ENCODE measurements at places on chromosomes 12 and 14. TPM values are rescaled to one million over a fixed set of nuclear protein-coding genes. Genes with fewer than 3 reads are reported as not detected.

SART3 gene
- total RNA-seq: 96.4 TPM

CCDC184 gene
- total RNA-seq: 0.75 TPM

DTX1 gene
- 0.29 TPM for total RNA-seq

HOXC11 gene
- total RNA-seq: not detected

SDR9C7 gene
- total RNA-seq: not detected

FAM216A gene
- total RNA-seq: 40.8 TPM

TOX4 gene
- 86.6 TPM for total RNA-seq

IQSEC3 gene
- 0.24 TPM for total RNA-seq

SCYL2 gene
- 38.9 TPM for total RNA-seq

KRT6C gene
- not detected for total RNA-seq

GALC gene
- total RNA-seq: 8.7 TPM

PTHLH gene
- not detected for total RNA-seq

HOXC12 gene
- not detected for total RNA-seq

ACTN1 gene
- 27.9 TPM for total RNA-seq

WASHC3 gene
- 26.3 TPM for total RNA-seq

AMHR2 gene
- not detected for total RNA-seq

ADGRD1 gene
- 0.59 TPM for total RNA-seq

RASAL1 gene
- total RNA-seq: 0.34 TPM

STYK1 gene
- not detected for total RNA-seq

SERPINA10 gene
- not detected for total RNA-seq

EIF2S3B gene
- 0.20 TPM for total RNA-seq

GLIPR1L1 gene
- not detected for total RNA-seq

TROAP gene
- total RNA-seq: 46.0 TPM

AHNAK2 gene
- total RNA-seq: 0.02 TPM

PLEKHH1 gene
- total RNA-seq: 2.4 TPM

NTF3 gene
- total RNA-seq: not detected

GPRC5A gene
- not detected for total RNA-seq

ITGB7 gene
- 266 TPM for total RNA-seq

EPYC gene
- total RNA-seq: not detected

KRT83 gene
- total RNA-seq: not detected

IKBIP gene
- 36.5 TPM for total RNA-seq

Data from activated T-helper 1 cell treated with anti-CD3 and anti-CD28 coated beads, Interleukin-12 subunit alpha, Interleukin-12 subunit beta, Interleukin-2, Interleukin-4 antibody, amounts not matched to agents 30 ng/mL and 10 ng/mL and 1 ng/mL, durations not matched to agents 14 hours and 24 hours and 36 hours (primary cell).